ENCODE measurements at places on chromosomes 7 and 10. TPM values are rescaled to one million over a fixed set of nuclear protein-coding genes. Genes with fewer than 3 reads are reported as not detected.

The ACSM6 gene
- not detected for total RNA-seq

The PKD2L1 gene
- not detected for total RNA-seq

- no peak overlapping the region for H3K4me3 ChIP-seq
- no peaks in the 10 kb centered on the region for H3K4me1 ChIP-seq
- H3K36me3 ChIP-seq: no peaks in the 10 kb centered on the region
- H3K27me3 ChIP-seq: no peaks in the 10 kb centered on the region
Observed at GRCh38 chr10:62116896-62117295, 151.7 kb downstream of the RTKN2 start.

GRCh38 chr10:17007418-17007770 lies 122.2 kb downstream of the CUBN start:
- H3K27me3 ChIP-seq: no peaks in the 10 kb centered on the region
- H3K4me1 ChIP-seq: peaks cover 85% of the 10 kb centered on the region
- DNase-seq: no peak

GRCh38 chr10:58210160-58210559 lies 57.5 kb downstream of the IPMK start:
- H3K36me3 ChIP-seq: no peaks in the 10 kb centered on the region
- H3K4me1 ChIP-seq: no peaks in the 10 kb centered on the region
- DNase-seq: no peak
- H3K4me3 ChIP-seq: no peak overlapping the region

GRCh38 chr10:92839191-92840085 lies 8.9 kb upstream of the EXOC6 start:
- H3K4me3 ChIP-seq: no peak overlapping the region
- peak; percentile 37 for DNase-seq
- H3K27me3 ChIP-seq: no peaks in the 10 kb centered on the region
- peaks cover 12% of the 10 kb centered on the region for H3K4me1 ChIP-seq
- no peak overlapping the region for H3K27ac ChIP-seq
- H3K36me3 ChIP-seq: no peaks in the 10 kb centered on the region
